MG63 (cell line): ENCODE measurements at places on chromosomes 5 and 9. TPM values are rescaled to one million over a fixed set of nuclear protein-coding genes. Genes with fewer than 3 reads are reported as not detected.

GRCh38 chr5:82244151-82244550, 34.0 kb downstream of the RPS23 start:
- no peak for DNase-seq

DNA sequence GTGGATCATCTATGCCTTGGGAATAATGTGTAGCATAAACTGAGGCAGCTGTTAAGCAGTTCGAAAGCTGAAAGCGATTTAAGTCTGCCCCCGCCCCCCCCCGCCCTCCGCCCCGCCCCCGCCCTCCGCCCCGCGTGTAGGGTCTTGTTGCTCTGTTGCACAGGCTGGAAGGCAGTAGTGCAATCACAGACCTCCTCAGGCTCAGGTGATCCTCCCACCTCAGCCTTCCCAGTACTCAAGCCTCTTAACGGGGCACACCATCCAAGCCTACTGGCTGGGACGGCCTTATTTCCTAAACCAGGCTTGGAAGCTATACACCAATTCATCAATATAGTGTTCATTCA, 945 bp downstream of the ANKDD1B start:
- DNase-seq: no peak

DNA sequence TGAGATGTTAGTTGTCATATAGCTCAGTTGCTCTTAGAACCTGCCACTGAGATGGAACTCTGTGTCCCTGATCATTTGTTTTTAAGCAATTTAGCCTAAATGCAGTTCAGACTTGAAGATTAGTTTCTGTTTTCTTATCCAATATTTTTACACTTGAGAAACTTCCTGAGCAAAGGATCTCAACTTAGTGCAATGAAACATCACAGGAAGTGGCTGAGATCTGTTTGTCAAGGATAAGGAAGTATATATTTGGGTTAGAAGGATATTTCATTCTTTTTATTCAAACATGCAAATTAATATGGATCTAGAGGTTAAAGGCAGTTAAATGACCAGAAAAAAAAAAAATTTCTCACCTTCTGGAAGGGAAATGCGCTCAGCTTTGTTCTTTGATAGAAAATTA, 19.7 kb upstream of the F2R start:
- DNase-seq: no peak

DNA sequence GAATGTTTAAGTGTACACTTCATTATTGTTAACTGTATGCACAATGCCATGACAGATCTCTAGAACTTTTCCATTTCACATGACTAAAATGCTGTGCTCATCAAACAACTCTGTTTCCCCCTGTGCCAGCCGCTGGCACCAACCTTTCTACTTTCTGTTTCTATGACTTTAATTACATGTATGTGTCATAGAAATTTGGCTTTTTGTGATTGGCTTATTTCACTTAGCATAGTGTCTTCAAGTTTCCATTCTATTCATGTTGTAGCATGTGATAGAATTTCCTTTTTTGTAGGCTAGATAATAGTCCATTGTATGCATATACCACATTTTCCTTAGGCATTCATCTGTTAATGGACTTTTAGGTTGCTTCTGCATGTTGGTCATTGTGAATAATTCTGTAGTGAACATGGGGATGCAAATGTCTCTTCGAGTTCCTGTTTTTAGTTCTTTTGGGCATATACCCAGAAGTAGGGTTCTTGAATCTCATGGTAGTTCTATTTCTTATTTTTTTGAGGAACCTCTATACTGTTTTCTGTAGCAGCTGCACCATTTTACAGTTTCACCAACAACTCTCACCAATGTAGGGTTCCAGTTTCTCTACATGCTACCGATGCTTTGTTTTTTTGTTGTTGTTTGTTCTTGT, 184.4 kb upstream of the DMRT1 start:
- peak; percentile 53 for DNase-seq

The ADAMTS12 gene
- 8.1 and 11.8 TPM in 2 replicates for total RNA-seq

DNA sequence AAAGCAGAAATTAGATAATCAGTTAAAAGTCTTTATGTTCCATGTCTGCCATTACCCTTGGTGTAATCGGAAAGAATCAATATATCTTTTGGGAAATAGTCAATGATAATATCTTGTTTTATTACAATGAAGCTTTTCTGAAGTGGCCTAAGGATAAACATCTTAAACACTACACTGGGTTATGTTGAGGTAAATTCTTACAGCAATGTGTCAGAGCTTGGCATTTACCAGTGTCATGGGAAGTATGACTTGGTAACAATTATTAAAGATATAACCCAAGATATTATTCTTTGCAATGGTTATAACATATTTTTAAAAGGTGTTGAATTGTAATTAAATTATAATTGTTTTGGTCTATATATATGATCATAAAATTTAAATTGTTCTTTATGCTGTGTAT, 84.7 kb downstream of the CFAP95 start:
- no peak for DNase-seq

DNA sequence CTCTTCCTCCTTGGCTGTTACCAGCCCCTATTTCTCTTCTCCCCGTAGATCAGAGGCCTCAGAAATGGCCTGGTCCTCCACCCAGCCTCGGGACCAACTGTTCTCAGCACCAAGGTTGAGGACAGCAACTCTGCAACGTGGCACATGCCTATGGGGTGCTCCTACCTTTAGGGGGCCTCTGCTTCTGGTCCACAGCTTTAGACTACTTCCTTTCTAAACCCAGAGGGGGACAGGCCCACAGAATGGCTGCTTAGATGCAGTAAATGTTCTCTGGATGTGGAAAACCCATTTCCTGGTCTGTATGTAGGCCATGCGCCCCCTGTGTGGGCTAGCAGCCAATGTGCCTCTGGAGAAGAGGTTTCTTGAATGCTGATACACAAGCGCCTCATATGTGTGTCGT, 68.4 kb downstream of the NRG2 start:
- DNase-seq: no peak

GRCh38 chr5:140481758-140482157, 65.7 kb upstream of the EIF4EBP3 start:
- no peak for DNase-seq

The FYB1 gene
- not detected in 2 replicates for total RNA-seq

- DNase-seq: no peak
These were observed 68.5 kb upstream of the RAI14 start for GRCh38 chr5:34587355-34588241.

The SARDH gene
- 0.66 TPM in 1 of 2 replicates, not detected in the other for total RNA-seq

DNA sequence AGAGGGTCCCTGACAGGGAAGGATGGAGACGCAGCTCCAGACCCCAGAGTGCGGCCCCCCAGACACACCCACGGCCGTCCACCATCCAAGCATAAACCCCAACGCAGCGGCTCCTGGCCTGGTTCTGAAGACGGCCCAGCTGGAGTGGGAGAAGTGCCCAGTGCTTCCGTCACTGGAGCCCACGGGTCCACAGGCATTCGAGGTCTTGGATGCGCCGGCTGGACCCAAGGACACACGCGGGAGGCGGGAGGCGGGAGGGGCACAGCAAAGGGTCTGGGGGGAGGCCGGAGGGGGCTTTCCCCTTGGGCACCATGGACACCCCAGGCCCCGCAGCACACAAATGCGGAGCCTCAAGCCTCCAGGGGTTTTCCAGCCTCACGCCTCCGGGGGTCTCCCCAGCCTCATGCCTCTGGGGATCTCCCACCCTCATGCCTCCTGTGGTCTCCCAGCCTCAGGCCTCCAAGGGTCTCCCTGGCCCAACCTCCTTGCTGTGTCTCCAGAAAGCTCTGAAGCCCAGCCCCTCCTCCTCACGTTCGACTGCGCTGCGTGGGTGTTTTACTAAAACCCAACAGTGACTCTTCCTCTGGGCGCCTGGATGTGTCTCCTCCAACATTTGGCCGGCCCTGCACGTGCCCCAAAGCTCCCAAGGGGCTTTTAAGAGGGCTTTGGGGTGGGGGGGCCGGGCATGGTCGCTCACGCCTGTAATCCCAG, 15.2 kb downstream of the EXD3 start:
- DNase-seq: no peak

The HAVCR2 gene
- 0.23 TPM in 1 of 2 replicates, not detected in the other for total RNA-seq

The APBB3 gene
- 7.2 and 12.5 TPM in 2 replicates for total RNA-seq

DNA sequence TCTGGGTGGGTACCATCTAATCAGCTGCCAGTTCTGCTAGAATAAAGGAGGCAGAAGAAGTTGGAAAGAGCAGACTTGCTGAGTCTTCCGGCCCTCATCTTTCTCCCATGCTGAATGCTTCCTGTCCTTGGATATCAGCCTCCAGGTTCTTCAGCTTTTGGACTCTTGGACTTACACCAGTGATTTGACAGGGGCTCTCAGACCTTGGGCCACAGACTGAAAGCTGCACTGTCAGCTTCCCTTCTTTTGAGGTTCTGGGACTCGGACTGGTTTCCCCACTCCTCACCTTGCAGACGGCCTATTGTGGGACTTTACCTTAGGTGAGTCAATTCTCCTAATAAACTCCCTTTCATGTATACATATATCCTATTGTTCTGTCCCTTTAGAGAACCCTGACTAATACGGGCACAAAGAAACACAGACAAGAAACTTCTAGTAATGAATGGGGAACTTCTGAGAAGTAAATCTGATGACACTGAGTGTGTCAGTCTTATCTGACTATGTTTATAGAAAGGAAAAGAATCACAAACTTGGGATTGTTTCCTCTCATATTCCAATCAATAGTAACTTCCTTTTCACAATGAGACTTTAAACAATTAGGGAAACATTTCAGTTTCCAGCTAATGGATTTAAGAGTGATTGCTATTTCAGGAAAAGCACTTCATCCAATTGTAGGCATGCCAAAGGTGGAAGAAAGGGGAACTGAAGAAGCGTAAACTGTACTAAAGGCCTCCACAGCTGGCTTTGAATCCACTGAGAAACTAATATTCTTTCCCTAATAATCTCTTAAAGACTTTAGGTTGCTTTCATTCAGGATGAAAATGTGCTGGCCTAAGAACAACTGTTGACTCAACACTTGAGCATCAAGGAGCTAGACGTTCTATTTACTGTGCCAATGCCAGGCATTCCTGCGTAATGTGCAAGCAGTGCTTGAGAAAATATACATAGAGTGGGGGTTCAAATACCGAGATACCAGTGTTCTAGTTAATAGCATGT, 127.9 kb upstream of the PTGER4 start:
- DNase-seq: peak; percentile 90

GRCh38 chr9:136837146-136837855, 5.0 kb upstream of the AJM1 start:
- DNase-seq: no peak

DNA sequence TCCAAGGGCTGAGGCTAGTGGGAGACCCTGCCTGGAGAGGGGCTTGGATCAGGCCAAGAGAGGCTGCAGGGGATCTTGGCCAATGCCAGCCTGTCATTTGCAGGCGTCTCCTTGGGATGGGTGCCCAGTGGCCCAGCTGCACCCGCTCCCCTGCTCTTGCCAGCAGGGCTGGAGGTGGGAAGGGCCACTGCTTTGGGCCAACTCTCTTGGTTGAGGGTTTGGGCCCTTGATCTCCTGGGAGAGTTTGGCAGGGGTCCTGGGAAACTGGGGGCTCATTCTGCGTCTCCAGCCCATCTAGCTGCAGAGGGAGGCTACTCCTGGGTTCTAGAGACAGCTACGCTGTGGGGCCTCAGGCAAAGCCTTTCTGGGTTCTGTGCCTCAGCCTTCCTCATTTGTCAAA, 10.5 kb downstream of the PSD2 start:
- no peak for DNase-seq
